ENCODE measurements at places on chromosomes 4 and X. TPM values are rescaled to one million over a fixed set of nuclear protein-coding genes. Genes with fewer than 3 reads are reported as not detected.

DNA sequence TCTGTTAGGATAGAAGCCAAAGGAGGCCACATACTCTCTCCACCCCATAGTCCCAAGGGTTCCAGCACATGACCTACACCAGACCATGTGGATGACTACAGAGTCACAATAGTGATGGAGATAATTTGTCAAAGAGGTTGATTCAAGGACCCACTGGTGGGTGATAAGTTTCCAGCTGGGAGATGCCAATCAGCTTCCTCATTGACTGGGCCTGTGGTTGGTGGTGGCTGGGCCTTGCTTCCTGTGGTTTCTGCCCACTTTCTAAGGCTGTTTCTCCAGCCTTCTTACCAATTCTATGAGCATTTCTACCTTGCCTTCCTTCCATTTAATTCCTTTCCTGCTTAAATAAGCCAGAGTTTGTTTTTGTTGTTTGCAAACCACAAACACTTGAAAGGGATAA lies 95.5 kb upstream of the CPEB2 start:
- peak; percentile 8 for DNase-seq

Gene REELD1
- 0.11 TPM for total RNA-seq

GRCh38 chr4:147539959-147540358 lies 59.1 kb downstream of the EDNRA start:
- DNase-seq, result no peak

GRCh38 chr4:2266181-2266580 lies 4.3 kb upstream of the MXD4 start:
- DNase-seq, result no peak

DNA sequence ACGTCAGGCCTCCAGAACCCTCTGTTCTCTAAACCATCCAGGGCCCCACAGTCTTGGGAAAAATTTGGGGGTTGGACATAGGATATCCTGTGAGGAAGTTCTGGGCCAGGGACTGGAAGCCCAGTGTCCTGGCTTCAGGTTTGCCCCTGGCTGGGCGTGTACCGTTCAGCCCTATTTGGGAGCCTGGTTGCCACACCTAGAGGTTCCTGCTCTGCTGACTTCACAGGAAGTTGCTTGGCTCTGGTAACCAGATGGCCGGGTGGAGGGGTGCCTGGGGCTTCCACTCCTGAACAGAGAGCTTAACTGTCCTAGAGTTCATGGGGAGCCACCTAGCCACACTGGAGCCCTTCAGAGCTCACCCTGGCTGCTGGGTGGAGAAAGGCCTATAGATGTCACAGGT lies 1.1 kb downstream of the TAFAZZIN start:
- DNase-seq, result peak; percentile 49

Data from activated CD8-positive, alpha-beta T cell treated with anti-CD3 and anti-CD28 coated beads for 36 hours (primary cell).